Stimulated activated CD8-positive, alpha-beta memory T cell treated with anti-CD3 and anti-CD28 coated beads, Interleukin-15, amount 100 ng/mL, for 24 hours (primary cell): ENCODE measurements at places on chromosomes 4 and X.

- DNase-seq = no peak
These were observed 42.0 kb downstream of the AREG start for GRCh38 chr4:74486905-74487304.

DNA sequence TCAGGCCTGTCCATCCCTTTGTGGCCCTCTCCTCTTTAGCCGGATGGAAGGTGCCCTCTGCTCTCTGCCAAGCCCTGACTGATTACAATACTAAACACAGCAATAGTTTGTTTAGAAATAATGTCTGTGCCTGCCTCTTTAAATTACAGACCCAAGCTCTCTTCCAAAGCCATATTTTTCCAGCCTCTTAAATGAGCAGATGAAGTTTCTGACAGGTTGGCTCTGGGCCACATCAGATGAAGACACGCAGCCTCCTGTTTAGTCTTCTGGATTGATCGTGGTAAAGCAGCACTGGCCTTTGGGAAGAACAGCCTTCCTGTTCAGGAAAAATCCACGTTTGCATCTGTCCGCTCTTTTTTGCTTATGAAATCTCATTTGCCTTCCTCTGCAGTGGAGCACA lies 133.6 kb downstream of the CPE start:
- DNase-seq = no peak

DNA sequence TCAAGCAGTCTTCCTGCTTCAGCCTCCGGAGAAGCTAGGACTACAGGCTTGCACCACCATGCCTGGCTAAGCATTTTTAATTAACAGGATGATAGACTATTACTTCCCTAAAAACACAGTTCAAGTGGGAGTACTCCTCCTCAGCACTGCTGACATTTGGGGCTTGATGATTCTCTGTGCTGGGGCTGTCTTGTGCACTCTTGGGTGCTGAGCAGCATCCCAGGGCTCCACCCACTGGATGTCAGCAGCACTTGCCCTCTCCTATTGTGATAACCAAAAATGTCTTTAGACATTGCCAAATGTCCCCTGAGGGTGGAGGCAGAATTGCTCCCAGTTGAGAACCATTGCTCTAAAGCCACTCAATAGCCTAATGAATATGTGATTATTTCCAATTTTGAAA lies 60.4 kb downstream of the CLCN4 start:
- DNase-seq = no peak

- no peak for DNase-seq
These were observed 43.7 kb upstream of the GPR78 start for GRCh38 chr4:8536467-8536866.

DNA sequence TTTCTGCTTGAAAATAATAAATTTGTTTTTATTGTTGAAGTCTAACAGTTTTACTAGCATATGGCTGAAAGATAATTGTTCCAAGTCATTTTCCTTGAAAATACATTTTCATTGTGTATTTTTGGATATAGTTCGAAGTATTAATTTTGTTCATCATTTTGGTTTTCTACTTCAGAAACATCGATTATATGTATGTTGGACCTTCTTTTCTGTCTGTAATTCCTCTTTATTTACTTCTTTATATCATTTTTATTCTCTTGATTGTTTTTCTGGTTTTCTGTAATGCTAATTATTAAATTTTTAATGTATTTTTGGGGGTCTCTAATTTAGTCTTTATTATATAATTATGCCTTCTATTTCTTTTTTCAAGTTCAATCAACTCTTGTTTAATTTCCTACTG lies 407.1 kb upstream of the FRG1 start:
- no peak for DNase-seq

GRCh38 chr4:8365951-8366350 lies 74.6 kb downstream of the ACOX3 start:
- no peak for DNase-seq

DNA sequence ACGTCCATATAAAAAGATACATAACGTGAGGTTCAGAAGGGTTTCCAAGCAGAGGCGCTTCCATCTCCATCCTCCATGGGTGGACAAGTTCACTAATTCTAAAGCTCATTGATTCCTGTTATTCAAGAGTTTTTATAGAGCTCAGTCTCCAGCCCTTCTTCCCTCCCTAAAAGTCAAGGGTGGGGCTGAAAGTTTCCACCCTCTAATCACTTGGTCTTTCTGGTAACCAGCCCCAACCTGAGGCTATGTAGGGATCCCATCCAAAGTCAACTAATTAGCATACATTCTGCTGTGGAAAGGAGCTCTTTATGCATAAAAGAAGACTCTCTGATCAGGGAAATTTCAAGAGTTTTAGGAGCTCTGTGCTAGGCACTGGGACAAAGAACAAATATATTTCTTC lies 46.9 kb upstream of the VEGFC start:
- DNase-seq = no peak

DNA sequence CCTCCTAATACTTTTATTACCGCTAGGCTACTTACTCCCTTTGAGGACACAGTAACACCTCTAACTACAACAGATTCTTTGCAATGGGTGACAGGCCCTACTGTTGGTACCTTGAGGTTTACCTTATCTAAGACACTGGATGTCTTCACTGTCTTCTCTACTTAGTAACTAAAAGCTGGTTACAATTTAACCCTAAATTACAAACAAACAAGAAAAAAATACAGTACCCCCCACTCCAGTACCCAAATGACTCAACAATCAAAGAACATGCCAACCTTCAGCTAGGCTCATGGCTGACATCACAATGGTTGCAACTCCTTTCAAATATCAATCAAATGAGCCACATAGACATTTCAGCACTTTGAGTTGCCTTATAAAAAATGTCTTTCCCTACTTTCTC lies 198.0 kb downstream of the GUCY2F start:
- no peak for DNase-seq

- DNase-seq = no peak
These were observed 151.1 kb upstream of the BCOR start for GRCh38 chrX:40248822-40249221.

DNA sequence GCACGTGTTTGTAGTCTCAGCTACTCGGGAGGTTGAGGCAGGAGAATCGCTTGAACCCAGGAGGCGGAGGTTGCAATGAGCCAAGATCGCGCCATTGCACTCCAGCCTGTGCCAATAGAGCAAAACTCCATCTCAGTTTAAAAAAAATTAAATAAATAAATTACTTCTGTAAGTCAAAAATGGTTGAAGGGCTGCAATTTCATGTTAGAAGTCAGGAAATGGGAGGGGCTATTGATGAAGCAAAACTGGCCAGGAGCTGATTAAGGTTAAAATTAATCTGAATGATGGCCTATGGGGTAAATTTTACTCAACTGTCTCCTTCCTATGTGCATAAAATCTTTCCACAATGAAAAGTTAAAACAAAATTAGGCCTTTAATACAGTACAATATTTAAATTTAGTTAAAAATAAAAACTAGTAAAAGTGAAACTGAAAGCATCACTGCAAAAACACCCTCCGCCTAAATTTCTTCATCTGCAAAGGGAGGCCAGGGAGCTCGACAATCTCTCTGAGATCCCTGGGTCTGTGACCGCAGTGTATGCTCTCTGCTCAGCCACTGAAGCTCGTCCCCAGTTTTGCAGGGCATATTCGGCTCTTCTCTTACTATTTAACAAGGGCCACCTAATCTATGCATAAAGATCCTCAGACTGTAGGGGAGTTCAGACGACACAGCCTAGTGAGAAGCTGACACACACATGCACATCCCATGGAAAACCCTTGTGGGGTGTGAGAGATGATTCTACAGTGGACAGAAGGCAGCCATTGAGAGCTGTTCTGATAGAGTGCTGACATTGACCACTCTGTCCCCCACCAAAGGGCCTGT lies 57.2 kb downstream of the IRF2 start:
- no peak for DNase-seq

GRCh38 chr4:157980158-157980557 lies 192.7 kb downstream of the GASK1B start:
- no peak for DNase-seq

- DNase-seq = peak; percentile 10
These were observed 227.7 kb downstream of the BCOR start for GRCh38 chrX:39869846-39870601.

- no peak for DNase-seq
These were observed at the start of gene FRAS1 for GRCh38 chr4:78057135-78057599. Gene FRAS1, plus strand, starts transcription at chr4:78057323. Its CDS starts 687 bp downstream, at chr4:78058010.

- no peak for DNase-seq
These were observed 12.5 kb downstream of the KLHL15 start for GRCh38 chrX:24014388-24015018.

DNA sequence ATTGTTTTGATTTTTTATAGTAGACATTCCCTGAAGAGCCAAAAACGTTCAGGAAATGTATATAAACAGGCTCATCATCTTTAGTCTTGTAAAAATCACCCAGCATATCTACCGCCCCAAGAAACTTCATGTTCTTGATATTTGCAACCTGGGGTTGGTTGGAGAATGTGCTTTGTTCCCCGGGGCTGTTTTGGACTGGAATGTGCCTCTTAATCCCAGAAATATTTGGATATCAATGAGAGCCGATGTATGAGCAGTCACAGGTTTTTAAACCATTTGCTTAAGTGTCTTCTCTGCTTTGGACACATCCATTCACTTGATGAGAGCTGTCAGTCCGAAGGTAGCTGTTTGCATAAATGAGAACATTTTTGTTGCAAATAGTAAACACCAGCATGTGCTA lies 449.7 kb downstream of the PCDH7 start:
- no peak for DNase-seq

GRCh38 chrX:19840899-19841648 lies 46.3 kb downstream of the SH3KBP1 start:
- DNase-seq = no peak

- no peak for DNase-seq
These were observed 382.5 kb upstream of the ADGRL3 start for GRCh38 chr4:60817609-60818008.

- no peak for DNase-seq
These were observed 20.8 kb downstream of the ENOPH1 start for GRCh38 chr4:82450966-82451755.

DNA sequence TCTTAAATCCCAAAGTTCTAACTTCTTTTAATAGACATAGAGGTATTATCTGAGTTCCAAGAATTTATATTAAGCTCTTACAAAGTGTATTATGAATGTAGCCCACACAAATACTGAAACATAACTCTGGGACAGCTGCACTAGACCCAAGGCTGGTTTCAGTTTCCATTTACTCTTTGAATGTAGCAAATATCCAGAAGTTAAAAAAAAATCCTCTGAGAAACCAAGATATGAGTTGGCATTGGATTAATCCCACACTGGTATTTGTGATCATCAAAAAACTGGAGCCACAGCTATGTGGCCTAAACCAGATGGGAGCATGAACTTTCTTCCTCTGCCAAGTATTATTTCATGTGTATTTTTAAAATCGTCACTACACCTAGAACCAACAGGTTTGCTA lies 23.6 kb upstream of the SMPX start:
- DNase-seq = no peak

GRCh38 chrX:129522184-129523078 lies 859 bp downstream of the SMARCA1 start:
- DNase-seq = no peak

DNA sequence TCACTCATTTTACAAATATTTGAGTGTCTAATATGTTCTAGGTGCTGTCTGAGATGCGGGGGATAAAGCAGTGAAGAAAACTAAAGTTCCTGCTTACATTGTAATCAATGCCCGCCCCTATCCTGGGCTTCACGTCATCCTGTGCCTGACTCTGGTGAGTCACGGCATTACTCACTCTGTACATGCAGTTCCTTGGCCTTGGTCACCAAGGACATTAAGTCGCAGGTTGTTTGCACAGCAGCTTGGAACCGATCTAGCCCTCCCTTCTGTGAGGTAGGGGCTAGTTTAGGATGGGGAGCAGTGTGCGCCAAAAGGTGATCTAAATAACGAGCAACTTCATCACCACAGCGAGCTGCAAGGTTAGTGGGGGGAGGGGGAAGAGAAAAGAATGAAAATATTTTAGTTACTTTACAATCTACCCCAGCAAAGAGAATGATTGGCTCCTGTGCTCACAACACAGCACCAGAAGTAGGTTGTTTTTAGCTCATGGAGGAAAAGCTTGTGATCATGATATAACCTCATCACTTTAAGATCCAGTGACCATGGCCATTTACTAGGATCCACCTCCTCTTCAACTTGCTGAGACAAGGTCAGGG lies 48.0 kb upstream of the HDAC8 start:
- DNase-seq = no peak

DNA sequence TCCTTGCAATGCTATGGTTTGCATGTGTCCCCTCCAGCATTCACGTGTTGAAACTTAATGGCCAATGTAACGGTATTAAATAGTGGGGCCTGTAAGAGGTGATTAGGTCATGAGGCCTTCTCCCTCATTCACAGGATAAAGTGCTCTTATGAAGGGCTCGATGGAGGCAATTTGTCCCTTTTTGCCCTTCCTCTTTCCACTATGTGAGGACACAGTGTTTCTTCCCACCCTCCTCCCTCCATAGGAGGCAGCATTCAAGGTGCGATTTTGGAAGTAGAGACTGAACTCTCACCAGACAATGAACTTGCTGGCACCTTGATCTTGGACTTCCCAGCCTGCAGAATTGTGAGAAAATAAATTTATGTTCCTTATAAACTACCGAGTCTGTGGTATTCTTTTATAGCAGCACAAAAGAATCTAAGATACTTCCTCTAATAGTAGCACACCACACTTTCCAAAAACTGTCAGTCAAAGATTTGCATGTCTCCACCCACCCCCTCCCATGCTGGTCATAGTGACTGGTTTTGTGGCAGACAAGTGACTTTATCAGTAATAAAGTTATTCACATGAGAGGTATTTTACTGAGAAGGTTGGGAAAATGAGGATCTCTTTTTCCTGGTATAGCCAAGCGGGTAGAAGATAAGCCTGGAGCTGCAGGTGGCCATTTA lies 113.5 kb upstream of the TTC29 start:
- DNase-seq = no peak

DNA sequence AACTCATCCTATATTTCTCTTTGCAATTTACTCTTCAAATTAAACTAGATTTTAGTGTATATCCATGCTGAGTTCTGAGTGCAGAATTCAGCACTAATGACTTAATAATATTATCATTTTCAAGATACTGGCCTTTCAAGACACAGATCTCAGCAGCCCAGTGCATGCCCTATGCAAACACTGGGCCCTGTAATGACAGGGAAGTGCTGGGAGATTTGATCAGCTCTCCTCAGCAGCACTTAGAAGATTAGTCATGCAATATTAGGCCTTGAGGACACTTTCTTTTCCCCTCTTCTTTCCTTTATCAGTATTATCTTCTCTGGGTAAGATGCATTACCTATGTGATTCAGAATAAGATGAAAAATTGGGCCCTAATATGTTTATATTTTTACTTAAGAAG lies 207.1 kb downstream of the PPP3CA start:
- DNase-seq = no peak

GRCh38 chr4:84790769-84791565 lies 175.5 kb downstream of the WDFY3 start:
- DNase-seq = no peak

- DNase-seq = no peak
These were observed 202.2 kb upstream of the GPRIN3 start for GRCh38 chr4:89509708-89510281.

DNA sequence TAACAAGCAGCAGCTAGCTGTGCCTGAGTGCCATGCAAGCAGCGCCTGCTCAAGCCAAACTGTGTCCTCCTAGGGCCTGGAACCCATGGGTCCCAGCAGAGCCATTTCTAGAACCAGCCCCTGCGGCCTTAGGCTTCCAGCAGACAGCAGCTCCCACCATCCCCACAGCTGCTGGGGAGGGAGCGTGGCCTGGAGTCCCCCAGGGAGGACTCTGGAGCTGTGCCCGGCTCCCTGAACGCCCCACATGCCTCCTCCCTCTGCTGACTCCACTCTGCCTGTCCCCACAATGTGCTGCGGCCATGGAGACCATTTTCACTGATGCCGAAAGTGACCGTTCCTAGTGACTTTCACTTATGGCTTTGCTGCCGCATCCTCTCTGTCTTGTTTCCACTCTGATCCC lies 45.9 kb downstream of the GAK start:
- DNase-seq = no peak
